ENCODE measurements at places on chromosomes 6 and 20.

DNA sequence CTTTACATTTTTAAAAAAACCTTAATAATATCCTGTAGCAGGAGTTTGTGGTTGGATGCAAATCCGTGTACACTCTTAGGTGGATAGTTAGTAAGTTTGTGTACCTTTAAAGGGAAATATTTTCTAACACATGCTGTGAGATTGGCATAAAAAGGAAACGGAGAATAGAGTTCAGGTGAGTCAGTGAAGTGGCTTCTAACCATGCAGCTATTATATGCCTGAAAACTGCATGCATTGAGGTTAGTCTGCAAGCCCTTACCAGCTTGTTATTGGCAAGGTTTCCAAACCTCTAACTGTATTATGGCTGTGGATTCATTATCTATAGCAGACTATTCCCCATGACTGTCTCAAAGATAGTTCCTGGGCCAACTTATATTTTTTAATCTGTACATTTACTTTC lies 420.6 kb upstream of the MMS22L start:
- no peak for DNase-seq

DNA sequence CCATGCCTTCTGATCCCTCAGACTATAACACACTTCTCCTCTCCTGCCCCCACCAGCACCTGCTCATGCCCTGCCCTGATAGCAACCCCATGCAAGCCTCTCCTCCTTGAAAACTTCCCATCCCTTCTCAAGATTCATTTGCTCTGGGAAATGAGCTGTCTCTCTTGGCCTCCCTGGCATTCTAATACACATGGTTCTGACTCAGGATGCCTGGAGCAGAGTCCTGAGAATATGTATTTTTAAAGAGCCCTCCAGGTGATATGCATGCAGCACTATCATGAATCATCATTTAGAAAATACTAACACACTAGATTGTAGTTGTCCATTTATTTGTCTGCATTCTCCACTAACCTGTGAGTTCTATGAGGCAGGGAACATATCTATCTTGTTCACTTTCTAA lies 26.6 kb downstream of the HDGFL1 start:
- no peak for DNase-seq

DNA sequence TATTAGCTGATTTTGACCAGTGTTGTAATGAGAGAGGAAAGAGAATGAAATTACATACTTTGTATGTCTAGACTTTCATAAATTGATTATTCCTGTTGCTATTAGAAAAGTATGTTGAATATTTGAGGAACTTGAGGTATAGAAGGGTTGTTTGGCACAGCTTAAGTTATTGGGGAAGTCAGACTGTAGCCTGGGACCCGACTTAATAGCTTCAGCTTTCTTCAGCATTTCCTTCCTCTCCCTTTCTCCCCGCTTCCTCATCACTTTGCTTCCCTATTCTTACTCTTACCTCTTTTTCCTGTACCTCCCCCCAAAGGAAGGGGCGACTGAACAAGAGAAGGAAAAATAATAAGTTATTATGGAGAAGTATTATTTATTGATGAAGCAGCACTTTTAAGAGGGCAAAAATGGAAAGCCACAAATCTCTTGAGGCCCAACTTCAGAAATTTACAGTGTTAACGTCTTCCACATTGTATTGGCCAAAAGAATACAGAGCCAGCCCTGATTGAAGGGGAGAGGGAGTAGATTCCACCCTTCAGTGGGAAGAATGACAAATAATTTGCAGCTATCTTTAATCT lies 7.4 kb downstream of the SENP6 start:
- no peak for DNase-seq

DNA sequence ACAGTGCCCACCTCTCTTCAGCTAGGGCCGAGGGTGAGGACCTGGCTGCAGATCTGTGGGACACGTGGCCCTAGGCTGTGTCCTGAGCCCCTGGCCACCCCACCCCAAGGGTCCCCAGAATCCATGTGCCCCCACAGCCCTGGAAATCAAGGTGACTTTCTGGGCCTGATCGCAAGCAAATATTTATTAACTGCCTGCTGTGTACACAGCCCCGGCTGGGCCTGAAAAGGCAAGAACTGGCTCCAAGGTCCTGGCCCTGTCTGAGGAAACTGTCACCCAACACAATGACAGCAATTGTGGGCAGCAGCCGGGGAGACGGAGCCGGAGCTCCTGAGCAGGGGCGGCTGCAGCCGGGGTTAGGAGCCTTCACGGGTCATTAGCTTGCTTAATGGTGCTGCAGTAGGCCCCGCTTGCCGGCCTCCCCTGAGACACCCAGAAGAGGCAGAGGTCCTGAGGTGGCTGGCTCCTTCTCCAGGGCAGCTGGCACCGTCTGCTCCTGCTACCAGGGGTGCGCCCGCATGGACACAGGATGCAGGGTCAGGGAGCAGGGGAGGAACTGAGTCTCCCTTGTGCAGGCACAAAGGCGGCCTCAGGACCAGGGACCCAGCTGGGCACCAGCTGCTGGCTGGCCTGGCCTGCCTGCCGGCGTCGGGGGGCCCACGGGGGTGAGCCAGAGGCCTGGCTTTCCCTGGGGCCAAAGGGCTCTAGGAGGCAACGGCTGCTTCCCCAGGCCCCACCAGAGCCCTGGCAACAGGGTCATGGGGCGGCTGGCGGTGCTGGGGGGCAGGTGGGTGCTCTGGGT lies 24.1 kb downstream of the NPEPL1 start:
- peak; percentile 12 for DNase-seq

DNA sequence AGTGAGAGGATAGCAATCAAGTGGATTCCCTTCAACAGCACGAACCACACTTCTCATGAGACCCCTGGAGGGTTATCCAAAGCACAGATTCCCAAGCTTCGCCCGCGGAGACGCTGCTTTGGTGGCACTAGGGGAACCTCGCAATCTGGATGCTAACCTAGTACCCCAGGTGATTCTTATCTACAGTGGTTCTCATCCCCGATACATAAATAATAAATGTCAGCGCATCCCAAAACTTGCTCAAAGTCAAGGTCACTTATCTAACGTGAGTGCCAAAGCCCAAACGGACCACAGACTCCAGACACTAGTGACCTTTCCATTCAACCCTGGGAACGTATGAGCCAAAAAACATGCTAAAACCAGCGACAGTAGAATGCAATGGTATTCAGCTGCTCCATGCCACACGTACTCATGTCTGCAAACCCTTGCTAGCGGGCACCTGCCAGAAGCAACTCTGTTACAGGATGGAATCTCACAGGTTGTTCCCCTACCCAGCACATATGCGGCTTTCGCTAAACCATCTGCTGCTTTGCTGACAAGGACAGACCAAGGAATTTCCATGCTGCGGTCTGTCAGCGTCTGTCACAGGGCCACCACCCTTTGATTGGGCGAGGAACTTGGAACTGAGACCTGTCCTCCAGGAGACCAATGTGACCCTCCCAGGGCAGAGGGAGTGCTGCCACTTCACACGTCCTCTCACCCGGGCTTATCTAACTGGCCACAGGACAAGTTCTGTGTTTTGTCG lies 16.8 kb downstream of the MYLK4 start:
- DNase-seq = no peak

DNA sequence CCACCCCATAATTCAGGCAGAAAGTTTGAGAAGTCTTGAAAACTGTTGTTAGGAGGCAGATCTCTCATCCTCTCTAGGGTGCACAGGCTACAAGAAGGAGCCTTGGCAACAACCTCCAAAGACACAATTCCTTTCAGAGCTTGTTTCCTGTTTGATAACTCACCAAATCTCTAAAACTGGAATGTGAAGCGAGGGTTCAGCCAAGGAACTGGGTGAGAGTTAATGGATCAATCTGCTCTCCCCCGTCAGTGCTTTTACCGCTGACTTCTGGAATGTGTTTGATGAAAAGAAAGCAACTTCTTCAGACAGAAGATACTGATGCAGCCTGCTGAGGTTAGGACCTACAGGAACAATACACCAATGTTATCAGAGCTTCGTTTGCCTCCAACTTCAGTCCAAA lies 171.8 kb upstream of the BMP2 start:
- peak; percentile 35 for DNase-seq

DNA sequence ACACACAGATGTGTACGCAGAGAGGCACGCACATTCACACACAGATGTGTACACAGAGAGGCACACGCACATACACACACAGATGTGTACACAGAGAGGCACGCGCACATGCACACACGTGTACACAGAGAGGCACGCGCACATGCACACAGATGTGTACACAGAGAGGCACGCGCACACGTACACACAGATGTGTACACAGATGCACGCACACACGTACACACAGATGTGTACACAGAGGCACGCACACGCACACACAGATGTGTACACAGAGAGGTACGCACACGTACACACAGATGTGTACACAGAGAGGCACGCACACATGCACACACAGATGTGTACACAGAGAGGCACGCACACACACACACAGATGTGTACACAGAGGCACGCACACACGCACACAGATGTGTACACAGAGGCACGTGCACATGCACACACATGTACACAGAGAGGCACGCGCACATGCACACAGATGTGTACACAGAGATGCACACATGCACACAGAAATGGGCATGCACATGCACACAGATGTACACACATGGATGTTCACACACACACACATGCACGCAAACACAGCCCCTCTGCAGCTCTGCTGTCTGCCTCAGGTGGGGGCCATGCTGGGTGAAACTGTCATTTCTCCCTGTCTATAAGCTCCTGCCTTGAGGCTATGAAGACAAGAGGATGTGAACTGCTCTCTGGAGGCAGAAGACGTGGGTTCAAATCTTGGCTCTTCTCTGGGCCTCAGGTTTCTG lies 14.3 kb upstream of the MYT1 start:
- no peak for DNase-seq

DNA sequence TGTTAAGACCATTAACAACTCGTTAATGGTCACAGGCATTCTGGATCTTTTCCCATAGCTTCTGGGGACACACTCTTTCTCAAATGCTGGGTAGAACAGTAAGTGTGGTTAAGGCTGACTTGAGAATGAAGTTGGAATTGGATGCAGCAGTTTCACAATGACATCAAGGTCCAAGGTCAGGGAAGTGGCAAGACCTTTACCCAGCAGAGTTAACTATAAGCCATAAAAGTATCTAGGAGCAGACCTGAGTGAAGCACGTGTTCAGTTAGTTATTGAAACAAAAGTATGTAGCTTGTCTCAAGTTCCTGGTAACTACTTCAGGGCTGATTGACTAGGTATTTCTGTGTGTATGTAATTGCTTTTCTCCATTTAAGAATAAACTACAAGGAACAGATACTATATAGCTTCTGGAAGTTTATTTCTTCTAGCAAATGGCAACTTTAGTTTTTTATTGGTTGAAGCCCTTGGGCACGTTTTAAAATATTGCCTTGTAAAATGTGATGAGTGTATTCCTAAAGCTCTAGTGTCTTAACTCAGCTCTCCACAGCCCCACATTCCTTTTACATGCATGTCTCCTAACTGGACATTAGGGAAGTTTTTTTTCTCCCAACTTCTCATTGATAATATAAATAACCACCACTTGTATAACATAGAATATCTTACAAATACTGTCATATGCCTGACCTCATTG lies 479.0 kb upstream of the CITED2 start:
- DNase-seq = peak; percentile 11

DNA sequence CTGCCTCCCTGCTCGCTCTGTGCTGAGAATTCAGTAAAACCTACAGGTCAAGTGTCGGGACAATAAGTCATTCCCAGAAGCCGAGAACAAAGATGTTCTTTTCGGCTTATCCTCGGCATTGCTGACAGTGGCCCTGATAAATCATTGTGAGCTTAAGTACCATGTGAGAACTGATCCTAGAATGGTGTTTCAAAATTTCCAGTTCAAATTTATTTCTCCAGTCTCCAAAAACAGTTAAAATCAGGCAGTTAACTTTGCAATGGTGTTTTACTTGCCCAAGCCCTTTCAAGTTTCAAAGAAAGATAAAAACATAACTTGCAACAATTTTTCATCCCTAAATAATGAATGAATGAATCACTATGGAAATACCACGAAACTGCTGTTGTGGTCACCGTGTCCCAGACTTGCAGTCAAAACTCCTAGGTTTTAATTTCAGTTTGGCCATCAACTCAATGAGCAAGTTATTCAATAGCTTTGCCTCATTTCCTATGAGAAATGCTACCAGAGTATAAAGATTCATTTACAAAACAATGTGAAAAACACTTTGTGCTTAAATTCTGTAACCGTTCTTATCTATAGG lies 4.3 kb downstream of the ATP5F1E start:
- no peak for DNase-seq

DNA sequence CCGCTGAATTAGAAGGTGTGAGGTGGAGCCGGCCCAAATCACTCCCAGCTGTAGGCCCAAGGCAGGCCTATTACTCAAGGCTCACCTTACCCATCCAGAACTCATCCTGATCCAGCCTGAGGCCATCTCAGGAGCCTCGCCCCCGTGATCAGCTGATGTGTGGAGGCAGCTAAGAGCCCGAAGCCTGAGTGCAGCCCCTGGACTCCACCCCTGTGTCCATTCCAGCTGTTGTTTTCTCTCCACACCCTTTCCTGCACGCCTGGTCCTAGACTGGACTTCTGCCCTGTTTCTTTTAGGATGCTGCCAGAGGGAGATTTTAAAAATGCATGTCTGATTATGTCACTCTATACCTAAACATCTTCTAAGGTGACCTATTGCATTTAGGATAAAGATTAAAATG lies 124.7 kb upstream of the SUPT3H start:
- DNase-seq = no peak

DNA sequence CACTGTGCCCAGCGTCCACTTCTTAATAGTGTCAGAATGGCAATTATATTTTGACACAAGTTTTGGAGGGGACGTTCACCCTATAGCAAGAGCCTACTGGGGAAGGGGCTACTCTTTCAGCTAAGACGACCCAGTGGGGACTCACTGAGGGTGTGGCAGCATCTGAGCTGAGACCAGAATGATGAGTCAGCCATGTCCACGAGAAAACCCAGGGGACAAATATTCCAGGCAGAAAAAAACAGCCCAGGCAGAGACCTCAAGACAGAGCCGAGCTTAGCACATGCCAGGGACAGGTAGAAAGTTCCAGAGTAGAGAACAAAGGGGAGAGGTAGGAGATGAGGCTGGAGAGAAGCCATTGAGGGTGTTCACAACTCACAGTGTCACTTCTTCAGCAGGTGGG lies 11.2 kb downstream of the CNBD2 start:
- DNase-seq = no peak

GRCh38 chr6:40760887-40761286 lies 173.7 kb upstream of the LRFN2 start:
- no peak for DNase-seq

DNA sequence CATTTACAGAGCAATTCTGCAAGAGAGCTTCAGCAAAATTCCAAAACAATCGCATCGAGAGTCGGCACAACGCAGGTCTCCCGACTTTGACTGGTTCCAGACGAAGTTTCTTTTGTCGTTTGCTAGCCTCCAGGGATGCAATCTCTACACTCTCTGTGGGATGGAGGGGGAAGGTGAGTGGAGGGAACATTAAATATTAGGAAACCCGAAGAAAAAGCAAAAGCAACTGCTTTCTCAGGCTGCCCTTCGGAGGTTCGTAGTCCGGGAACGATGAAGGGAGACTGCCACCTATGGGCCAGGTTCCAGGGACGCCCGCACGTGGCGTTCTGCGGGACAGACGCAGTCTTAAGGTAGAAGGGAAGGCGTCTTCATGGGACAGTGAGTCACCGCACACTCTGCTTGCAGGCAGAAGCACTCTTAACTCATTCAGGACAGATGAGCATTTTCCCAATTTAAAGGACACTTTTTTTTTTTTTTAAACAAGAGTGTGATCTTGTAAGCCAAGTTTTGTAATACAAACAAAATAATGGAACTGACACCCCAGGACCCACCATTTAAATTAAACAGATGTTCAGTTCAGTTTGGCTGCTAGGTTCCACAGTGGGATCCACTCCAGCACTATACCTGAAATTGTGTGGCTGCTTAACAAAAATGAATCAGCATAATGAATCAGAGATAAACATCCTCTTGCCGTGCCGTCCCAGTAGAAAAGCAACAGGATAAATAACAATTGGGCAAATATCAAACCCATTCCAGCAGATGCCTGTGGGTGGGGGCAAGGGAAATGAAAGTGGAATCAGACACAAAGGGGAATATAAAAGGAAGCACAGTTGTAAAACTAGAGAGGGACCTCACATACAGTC lies 65.8 kb upstream of the ARMC2 start:
- DNase-seq = peak; percentile 87
